Activated naive CD4-positive, alpha-beta T cell treated with anti-CD3 and anti-CD28 coated beads, Interleukin-2, amount 10 ng/mL, durations not matched to agents 7 days and 5 days (primary cell): ENCODE measurements at places on chromosomes 11 and 22.

- DNase-seq: no peak
Measured at GRCh38 chr11:91972665-91973266, 251.9 kb upstream of the FAT3 start.

GRCh38 chr11:128701086-128701485 is 7.2 kb downstream of the FLI1 start:
- DNase-seq: no peak

DNA sequence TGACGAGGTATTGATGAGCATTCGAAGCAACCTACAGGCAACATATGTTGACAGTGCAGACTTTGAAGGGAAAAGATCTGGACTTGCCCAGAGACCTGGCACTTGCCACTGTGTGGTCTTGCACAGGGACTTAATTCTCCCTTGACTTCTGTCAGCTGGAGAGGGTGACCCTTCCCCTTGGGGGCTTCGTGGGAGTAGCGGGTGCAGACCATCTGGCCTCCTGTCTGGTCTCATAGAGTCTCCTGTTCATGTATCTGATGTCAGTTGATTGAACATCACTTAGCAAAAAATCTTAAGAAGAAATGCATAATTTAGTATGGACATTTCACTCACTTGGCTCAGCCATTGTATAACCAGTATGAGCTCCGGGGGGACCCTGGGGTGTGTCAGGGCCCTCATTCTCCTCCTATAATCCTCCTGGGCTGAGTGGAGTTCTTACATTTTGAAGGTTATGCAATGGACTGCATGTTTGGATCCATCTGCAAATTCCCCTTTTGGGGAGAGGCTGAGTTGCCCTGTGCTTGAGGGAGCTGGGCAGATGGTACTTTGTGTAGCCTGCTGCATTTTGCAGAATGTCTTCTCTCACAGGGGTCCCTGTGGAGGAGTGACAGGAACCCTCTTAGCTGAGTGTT is 13.0 kb downstream of the BCR start:
- no peak for DNase-seq

DNA sequence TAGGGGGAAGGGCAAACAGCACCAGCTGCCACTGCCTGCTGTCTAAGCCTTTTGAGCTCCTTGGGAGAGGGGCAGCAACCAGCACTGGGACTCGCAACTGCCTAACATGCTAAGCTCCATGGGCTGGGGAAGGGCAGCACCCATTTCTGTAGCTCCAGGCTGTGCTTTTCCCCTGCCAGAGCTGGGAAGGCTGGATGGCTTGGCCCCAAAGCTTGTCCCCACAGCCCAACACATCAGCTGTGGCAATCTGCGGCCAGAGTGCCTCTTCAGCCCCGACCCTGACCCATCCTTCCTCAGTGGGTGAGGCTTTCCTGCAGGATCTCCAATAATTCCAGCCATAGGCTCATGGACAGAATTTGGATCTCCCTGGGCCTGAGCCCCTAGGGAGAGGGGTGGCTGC is 551.3 kb downstream of the TMEM135 start:
- no peak for DNase-seq

DNA sequence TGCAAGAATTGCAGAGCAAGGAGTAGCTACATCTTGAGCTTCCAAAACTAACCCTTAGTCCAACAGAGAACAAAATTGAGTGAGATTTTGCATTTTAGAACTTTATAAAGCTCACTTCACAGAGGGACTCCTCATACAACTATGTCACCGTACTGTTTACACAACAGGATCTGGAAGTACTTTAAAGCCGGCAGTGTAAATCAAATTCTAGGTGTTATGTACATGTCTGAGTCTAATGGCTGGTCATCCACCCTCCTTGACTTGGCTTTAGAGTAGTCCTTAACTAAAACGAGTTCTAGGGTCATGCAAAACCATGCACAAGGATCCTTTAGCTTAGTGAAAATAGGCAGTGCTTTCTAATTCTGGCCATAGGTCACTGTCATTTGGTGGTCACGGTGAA is 23.5 kb downstream of the IRAG1 start:
- no peak for DNase-seq

DNA sequence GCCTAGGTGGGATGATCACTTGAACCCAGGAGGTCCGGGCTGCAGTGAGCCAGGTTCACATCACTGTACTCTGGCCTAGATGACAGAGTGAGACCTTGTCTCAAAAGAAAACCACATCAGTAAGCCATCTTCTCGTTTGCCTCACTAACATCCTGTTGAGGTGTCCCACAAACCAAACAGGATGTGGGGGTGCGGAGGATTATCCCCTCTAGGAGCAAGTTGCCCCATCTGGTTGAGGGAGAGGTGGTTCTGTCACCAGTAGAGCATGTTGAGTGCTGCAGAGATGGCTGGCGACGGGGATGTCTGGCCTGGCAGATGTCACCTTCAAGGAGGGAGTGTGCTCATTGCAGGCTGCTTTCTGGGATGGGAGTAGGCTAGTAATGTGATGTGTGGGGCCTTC is 72.4 kb downstream of the ZNRF3 start:
- peak; percentile 86 for DNase-seq

GRCh38 chr22:22918297-22918965 is 30.8 kb downstream of the IGLL5 start:
- DNase-seq: no peak

- DNase-seq: no peak
Measured at GRCh38 chr11:69862797-69863543, 43.8 kb upstream of the FGF3 start.

GRCh38 chr11:16763746-16764145 is 25.3 kb downstream of the C11orf58 start:
- no peak for DNase-seq

DNA sequence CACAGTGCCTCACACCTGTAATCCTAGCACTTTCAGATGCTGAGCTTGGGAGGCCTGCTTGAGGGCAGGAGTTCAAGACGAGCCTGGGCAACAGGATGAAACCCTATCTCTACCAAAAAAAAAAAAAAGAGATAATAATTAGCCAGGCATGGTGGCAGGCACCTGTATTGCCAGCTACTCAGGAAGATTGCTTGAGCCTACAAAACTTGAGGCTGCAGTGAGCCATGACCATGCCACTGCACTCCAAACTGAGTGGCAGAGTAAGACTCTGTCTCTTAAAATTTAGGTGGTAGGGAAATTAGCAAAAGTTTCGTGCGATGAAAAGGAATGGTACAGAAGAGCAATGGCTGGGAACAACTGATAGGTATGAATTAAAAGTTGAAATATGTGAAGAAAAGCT is 18.0 kb downstream of the ST13 start:
- DNase-seq: no peak

GRCh38 chr11:30830681-30831080 is 244.5 kb upstream of the MPPED2 start:
- DNase-seq: no peak

DNA sequence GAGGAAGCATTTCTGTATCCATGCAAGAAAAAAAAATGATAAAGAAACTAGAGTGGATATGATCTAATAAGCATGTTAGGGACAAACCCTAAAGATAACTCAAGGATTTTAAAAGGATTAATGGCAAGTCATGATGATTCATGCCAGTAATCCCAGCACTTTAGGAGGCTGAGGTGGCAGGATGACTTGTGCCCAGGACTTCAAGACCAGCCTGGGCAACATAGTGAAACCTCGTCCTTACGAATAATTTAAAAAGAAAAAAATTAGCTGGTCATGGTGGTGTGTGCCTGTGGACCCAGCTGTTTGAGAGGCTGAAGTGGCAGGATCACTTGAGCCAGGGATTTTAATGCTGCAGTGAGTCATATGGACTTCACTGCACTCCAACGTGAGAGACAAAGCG is 145.5 kb upstream of the BLID start:
- no peak for DNase-seq

- no peak for DNase-seq
Measured at GRCh38 chr22:20408891-20409290, 14.9 kb downstream of the ZNF74 start.

- DNase-seq: no peak
Measured at GRCh38 chr11:35304900-35305460, 114.4 kb downstream of the SLC1A2 start.

GRCh38 chr22:22520020-22520656 is at the start of gene ZNF280A:
ZNF280A (minus strand) TSS chr22:22520270; CDS start chr22:22515630, 4,640 bp downstream.
- DNase-seq: no peak

DNA sequence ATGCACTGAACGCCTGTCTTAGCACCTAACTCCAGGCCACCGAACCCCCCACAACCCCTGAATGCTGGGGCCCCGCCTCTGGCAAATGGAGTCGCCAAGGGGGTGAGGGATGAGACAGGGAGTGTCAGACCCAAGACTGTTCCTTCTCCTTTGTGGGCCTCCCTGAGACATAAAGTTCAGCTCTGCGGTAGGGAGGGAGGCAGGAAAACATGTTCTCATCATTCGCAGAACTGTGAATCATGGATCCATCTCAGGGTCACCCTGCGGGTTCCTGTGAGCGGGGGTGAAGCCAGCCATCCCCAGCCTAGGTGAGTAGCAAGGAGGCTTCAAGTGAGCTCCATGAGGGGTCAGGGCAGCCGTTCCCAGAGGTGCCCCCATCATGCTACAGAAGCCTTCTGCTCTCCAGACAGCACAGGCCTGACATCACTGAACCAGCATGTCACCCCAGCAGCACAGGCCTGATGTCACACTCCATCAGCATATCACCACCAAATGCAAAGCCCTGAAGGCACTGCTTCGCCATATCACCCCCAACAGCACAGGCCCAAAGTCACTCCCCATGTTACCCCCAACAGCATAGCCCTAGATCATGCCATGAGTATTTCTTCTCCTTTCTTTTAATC is 27.2 kb downstream of the TMPRSS6 start:
- DNase-seq: no peak

DNA sequence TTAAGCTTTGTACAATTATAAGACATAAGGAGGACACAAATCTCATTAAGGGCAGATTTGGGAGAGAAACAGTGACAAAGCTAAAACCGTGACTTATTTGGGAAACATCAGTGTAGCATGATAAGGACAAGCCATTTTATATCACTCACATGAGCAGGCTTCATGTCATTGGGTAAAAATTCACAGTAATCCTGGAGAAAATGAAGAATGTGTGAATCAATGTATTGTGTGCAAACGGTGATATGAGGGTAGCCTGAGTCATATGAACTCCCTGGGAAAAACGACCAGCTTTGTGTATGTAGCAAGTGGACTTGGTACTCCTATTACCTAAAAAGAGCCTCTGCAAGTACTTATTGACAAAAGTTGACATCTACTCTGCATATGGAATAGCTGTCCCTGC is 6.0 kb upstream of the TRIM34 start:
- no peak for DNase-seq

DNA sequence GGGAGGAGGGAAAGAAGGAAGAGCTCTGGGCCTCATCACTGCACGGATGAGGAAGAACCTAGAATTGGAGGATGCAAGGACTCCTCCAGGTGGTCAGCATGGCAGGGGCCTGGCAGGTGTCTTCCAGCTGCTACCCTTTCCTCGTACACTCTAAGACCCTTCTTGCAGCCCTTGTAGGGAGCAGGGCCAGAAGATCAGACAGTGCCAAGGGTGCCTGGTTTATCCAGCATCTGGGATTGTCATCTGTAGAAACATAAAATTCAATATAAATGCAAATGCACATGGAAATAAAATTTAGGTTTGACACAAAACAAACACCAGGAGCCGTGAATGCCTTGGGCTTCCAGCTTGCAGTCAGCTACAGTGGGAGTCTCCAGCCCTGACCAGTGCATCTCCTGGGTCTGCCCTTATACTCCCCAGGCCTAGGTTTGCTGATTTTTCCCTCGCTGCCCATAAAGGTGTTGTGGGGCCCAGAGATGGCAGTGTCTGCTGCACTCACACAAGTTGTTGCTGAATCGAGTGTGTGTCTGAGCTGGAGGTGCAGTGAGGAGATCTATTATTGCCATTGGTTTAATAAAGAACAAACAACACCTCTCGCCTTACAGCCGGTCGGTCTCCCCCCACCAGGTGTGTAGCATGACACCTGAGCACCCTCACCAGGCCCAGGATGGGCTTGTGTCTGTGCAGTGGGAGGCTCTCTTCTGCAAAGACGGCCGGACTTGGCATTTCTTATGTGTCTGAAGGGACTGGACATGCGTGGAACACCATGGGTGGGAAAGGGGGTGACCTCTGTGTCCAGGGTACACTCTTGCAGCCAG is 87.1 kb downstream of the BCR start:
- no peak for DNase-seq

GRCh38 chr22:42343121-42343454 is 72.6 kb upstream of the TCF20 start:
- DNase-seq: peak; percentile 45

GRCh38 chr11:1116104-1116503 is 41.4 kb downstream of the MUC2 start:
- DNase-seq: peak; percentile 4

DNA sequence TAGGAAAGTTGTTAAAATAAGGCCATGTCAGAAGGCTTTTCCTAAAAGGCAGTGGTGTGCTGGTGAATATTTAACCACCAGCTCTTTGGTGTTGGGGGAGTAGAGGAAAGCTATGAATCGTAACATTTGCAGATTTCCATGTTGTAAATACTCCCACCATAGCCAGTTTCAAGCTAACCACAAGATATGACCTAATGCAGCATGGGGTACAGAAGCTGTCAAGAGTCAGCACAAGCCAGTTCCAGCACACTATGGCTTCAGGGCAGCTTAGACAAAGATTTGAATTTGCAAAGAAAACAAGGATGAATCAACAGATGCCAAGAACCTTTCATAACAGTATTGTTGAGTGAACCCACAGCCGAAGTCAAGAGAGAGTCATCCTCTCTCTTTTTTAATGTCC is 40.0 kb downstream of the COMMD9 start:
- no peak for DNase-seq

DNA sequence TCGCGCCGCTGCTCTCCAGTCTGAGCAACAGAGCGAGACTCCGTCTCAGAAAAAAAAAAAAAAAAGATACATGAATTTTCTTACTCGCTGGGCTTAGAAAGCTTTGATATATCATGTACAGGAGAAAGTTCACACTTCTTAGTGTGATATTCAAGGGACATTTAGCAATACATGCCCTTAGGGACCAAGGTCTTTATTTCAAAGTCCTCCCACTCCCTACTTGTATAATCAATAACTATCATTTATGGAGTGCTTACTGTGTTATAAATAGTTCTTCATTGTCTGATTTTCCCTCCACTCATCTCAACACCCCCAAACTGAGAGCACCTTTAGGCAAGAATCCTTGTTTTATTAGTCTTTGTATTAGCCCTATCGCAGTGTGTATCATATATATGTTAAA is 103.3 kb downstream of the UVRAG start:
- no peak for DNase-seq

GRCh38 chr11:95702526-95702925 is 87.1 kb downstream of the FAM76B start:
- DNase-seq: no peak
